ENCODE measurements at places on chromosomes 3 and 15.

DNA sequence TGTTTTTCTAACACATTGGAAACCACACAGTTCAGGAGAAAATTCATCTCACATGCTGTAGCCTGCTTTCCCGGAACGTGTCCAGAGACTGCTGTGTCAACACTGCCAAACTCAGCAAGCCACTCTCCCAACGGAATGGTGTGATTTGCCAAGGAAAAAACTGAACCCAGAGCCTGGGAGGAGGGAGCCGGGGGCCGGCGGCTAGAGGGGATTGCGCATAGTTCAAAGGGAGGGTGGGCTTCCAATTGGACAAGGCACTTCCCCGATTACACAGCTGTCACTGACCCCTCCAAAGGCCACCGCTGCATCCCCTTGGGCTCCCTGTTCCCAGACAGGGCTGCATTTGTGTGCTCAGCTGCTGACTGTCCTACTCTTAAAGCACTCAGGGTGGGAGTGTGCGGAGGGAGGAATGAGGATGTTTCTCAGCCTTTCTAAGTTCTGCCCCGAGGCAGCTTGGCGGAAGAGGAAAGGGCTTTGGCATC lies 256.2 kb downstream of the ZNF621 start:
- DNase-seq = no peak

DNA sequence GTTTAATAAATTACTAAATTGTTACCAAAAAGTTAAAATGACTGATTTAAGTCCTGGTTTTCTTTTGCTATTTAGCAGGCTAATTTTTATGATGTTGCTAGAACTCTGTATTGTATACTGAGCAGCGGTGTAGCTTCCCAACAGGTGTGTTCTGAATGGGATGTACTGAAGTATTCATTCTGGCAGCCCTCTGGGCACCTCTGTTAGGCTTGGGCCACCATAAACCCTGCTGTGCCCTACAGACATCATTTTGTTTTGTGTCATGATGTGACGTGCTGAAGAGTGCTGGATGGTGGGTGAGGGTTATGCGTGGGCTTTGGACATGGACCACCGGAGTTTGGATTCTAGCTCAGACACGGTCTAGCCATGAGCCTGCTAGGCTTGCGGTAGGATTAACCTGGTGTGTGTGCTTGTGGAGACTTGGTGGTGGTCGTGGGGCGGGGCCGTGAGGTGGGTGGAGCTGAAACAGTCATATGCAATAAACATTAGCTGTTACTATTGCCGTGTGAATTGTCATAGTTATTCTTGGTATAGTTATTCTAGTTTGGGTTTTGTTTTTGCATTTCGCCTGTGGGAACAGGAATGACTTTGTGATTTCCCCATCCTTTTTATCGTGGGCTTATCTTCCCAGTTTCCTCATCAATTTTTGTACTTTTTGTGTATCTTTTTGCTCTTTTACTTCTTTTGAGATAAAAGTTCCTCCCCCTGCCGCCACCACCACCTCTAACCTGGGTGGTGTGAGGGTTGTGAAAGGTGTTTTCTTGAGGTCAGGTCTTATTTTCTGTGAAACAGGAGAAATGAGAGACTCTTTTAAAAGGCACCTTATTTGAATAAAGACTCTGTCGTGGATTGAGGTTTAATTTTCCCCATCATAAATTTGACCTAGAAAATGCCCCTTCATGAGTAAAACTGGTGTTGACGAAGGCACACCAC lies 93.7 kb downstream of the MCTP2 start:
- no peak for DNase-seq

- peak; percentile 78 for DNase-seq
These were observed 481 bp upstream of the DYNC1LI1 start for GRCh38 chr3:32571192-32571485.

GRCh38 chr15:90039996-90040395 lies 38.9 kb downstream of the ZNF710 start:
- no peak for DNase-seq

DNA sequence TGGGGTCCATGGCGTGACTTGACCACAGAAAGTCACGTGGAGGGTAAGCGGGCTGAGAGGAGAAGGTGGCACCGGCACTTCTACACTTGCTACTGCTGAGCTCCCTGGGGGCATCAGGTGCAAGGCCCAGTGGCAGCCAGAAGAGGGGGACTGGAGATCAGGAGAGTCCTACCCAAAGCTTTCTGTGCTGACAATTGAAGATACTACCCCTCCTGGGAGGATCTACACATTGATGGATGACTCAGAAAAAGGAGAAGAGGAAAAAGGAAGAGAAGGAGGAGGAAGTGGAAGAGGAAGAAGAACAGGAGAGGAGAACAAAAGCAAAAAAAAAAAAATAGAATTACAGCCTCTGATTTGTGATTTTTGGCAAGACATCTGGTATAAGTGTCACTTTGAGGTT lies 41.2 kb downstream of the MYO5C start:
- DNase-seq = peak; percentile 4

DNA sequence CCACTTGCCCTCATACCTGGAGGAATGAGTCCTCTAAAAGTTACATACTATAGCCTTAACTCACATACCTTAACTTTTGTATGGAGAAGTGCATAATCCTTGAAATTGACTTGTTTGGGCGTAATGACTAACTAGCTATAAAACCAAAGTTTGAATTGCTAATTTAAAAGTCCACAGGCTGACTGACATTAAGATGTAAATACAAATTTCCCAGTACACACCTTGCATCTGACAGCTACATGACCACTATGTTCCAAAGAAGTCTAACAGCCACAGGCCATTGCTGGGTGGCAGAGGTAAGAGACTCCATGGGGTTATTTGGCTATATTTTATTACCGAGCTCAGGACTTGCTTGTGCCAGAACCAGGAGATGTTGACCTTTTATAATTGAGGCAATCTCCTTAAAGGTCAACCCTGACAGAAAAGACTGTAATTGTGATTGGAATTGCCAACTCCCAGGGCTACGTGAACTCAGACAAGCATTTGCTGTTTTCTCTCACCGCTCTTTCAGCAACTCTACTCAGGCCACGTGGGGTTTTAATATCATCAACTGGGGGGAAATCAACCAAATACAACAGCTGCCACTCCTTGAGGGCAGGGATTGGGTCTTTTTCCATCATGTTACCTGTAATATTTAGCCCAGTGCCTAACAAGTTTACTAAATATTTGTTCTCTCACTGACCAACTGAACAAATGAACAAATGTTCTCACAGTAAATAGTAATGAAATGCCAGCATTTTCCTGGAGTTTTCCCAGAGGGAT lies 139.9 kb downstream of the SEMA6D start:
- no peak for DNase-seq

DNA sequence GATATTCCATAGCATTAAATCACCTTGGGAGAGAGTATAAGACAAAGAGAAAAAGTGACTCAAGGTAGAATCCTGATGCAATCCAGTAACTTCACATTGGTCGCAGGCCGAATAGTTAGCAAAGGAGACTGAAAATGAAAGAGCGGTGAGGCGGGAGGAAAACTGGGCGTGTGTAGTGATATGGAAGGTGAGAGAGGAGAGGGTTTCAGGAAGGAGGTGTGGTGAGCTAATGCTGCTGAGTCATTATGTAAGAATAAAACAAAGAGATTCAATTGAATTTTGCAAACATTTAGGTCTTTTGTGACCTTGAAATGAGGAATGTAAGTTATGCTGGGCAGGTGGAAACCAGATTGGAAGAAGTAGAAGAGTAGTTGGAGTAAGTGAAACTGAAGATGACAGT lies 235.3 kb downstream of the C3orf38 start:
- DNase-seq = no peak

DNA sequence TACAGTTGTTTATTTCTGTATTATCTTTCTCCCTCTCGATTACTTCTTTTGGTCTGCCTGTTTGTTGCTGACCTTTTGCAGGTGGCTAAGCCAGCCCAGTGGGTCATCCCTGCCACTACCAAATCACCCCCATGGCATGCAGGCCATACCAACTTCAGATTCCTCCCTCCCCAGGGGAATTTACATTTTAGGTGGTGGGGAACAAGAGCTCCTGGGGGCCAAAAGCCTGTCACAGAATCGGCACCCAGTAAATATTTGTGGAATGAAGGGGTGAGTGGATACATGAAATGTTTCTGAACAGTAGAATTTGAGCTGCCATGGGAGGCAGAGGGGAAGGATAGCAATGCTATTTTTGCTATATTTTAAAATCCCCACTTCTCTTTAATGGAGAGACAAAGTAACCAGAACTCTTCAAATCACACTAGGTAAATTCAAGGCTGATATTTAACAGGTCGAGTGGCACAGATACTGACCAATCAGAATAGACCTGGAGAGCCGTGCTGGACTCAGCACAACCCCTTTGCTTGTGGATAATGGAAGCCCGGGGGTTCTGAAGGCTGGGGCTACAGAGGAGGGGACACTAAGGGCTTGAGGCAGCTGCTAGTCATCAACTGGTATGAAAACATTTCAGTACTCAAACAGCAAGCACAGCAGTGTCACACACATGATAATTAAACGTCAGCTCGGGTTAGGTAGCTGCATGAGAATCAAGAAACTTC lies 54.3 kb upstream of the SMAD3 start:
- no peak for DNase-seq

DNA sequence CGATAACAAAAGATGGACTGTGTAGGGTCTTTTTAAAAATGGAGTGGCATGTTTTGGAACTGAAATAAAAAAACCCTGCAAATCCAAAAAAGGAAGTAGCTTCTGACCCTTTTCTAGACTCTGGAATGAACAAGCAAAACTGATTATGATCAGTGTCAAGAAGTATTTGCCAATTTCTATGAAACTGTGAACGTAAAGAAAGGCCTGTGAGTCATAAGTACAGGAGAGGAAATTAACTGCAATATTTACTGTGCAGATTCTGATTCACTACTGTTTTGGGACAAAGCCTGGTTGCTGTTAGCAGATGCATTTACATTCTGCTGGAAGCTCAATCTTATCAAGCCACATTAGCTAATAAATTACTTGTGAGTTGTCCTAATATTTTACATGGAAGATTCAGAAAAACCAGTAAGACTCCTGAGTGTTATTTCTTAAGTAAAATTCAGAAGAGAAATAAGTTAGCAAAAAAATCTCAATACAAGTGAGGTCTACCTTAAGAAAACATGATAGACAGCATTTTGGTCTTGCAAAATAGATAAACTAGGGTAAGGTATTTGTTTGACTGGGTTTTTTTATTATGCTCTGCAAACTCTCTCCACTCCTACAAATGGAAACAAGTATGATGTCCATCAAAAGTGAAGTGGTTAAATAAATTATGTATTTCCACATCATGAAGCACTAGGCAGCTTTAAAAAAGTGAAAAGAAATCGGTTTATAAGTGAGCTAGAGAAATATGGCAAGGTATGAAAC lies 90.2 kb upstream of the LMOD3 start:
- DNase-seq = no peak

DNA sequence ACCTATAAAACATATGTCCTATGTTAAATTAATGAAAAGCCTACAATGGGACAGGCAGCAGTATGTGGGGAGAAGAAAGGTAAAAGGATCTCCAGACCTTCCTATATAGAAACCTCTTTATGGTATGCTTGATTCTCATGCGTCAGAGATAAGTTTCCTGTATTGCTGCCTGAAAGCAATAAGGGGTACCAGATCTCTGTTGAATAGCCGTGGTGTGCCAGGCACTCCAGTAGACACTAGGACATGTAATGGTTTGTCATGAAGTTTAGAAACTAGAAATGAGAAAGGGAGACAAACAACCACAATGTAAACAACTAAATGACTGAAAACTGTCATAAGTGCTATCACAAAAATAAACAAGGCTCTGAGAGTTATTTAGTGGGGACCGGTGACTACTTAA lies 168.1 kb downstream of the EFHB start:
- no peak for DNase-seq

DNA sequence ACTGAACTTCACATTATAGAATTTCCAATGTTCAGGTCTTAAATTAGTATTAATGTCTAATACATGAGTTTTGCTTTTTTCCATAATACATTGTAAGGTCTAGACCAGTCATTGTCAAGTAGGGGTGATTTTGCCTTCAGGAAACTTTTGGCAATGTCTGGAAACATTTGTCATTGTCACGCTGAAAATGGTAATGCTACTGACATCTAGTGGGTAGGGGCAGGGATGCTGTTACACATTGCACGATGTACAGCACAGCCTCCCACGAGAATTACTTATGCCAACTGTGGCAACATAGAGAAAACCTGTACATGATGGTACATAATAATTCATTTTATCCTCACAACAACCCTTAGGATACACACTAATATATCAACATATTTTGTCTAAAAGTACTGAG lies 384.1 kb downstream of the CADM2 start:
- no peak for DNase-seq

GRCh38 chr15:49501586-49501985 lies 78.5 kb downstream of the FGF7 start:
- DNase-seq = no peak

DNA sequence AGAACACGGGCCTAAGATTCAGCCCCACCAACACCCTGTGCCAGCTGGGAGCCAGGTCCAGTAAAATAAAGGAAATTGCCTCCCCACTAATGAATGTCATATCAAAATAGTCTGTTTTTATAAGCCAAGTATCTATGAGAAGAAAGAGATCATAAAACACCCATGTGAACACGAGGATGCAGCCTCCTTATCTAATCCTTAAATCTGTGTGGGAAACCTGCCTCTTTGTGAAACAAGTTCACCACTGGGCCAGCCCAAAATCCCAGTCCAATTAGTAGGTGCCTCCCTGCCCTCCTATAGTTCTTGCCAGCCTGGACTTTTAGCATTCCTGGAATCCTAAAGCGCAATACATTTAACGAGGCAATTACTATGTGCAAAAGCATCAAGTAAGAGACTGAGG lies 42.0 kb downstream of the SCAPER start:
- no peak for DNase-seq

DNA sequence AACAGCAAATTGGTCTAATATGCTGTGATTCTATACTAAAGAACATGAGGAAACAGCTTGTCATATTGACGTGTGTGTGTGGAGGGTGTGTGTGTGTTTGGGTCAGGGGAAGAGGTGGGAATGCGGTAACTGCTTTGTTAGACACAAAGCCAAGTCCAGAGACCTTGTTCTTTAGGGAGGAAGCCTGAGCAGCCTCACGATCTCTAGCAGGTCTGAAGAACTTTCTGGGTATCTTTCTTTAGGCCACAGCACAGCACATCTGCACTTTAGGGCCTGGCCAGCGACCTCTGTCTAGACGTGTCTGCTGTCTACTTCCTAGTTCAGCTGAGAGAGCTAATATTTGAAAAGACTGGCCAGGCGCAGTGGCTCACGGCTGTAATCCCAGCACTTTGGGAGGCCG lies 220.0 kb upstream of the TPRG1 start:
- DNase-seq = no peak

DNA sequence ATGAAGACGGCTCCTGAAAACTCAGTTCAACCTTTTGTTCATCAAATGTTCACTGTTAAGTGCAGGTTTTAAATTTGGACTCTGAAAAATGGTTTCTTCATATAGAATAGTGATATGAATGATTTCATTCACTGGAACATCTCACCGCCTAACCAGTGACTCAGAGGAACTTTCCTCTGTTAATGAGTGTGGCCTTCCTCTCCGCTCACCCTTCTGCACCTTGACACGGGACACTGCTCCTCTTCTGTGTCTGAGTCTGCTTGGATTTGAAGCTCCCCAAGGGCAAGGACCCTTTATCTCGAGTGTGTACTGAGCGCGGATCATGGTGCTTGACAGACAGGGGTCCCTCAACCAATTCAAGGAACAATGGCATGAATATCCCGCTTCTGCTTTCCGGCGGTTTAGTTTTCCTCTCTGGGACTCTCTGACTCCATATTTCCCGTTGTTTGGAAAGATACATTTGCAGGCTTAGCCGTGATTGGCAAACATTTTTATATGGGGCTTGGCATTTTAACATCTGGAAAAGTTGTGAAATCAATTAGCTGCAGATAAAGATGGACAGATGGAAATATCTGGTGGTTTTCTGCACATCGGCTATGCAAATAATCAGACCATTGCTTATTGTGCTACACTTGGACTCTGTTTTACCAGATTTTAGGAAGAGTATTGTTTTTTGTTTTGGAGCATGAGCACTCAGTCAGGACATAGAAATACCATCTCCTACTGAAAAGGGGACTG lies 20.9 kb downstream of the KBTBD8 start:
- DNase-seq = no peak
